AG09309 (cell line): ENCODE measurements at places on chromosomes 5 and 9.
A peak's percentile ranks its signal among the peaks of the same experiment; 100 is the strongest.

- peak; percentile 55 for DNase-seq
Observed at GRCh38 chr9:4077499-4078102, 222.3 kb downstream of the GLIS3 start.

DNA sequence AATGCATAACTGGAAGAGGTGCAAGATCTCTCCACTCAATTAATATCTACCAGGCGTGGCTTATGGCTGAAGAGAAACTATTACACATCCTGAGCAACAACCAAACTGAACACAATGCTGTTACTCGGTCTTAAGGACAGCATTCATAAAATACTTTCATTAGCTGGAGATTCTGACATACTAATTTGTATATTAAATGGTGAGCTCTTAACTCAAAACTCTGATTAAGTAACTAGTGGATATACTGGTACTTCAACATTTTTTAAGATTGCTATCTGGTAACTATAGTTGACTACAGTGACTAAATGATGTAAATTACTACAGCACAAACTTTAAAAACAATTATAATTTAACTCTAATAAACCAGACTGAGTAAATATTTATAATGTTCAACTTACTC is 15.8 kb downstream of the ZDHHC21 start:
- no peak for DNase-seq

- no peak for DNase-seq
Observed at GRCh38 chr5:16508730-16509531, 43.3 kb upstream of the ZNF622 start.

- no peak for DNase-seq
Observed at GRCh38 chr9:88530051-88530450, 4.9 kb upstream of the NXNL2 start.

GRCh38 chr5:78923622-78923970 is 61.5 kb downstream of the ARSB start:
- DNase-seq = no peak
